ENCODE measurements at places on chromosomes 16 and 17. TPM values are rescaled to one million over a fixed set of nuclear protein-coding genes. Genes with fewer than 3 reads are reported as not detected.

Gene CSH2
- 1.8 TPM for total RNA-seq

DNA sequence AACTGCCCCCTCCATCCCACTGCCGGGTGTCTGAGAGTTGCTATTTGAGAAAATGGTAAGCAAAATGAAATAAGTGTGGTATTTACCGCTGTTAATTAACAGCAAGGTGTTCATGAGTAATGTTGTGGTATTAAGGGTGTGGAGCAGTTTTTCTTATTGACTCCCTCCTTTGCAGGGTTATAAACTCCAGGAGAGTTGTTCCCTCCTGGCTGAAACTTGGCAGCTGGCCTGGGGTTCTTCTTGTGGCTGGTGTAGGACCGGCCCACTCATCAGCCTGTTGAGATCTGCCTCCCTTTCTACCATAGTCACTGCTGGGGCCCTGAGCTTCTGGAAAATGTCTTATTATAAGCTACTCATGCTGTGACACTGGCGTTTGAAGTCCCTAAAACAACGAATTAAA, 128.6 kb downstream of the SOX9 start:
- DNase-seq: no peak

GRCh38 chr17:77792626-77793025, 165.9 kb upstream of the TNRC6C start:
- no peak for DNase-seq

GRCh38 chr17:7183433-7184090, 4.4 kb upstream of the ASGR1 start:
- no peak for DNase-seq

Gene TMEM238L
- not detected for total RNA-seq

DNA sequence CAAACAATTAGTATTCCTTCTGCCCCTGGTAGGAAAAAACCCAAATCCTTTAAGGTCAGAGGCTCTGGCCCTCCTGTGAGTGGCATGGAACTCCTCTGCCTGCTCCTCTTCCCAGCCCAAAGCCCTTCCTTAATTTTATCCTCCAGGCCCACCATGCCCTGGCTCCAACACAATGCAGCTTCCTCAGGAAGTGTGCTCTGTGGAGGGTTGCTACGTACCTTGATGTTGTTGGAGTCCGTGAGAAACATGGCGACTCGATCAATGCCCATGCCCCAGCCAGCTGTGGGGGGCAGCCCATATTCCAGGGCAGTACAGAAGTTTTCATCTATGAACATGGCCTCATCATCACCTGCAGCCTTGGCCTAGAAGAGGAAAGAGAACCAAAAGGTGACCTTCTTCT, 5.3 kb upstream of the ADAT1 start:
- DNase-seq: no peak

DNA sequence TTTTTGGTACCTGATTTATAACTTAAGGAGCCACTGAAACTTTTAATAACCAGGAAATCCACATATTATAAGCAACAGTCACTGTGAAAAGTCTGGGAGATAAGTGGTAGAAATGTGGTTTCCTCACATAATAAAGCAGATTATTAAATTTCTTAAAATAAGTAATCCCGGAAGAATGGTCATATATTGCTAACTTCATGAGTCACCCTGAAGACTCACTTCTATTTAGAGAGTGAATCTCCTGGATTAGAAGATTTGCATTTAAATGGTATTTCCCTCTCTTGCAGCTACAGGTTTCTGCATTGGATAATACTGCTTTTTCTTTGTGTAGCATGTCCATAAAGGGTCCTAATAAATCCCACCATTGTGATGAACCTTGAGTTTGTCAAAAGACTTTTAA, 1286.8 kb upstream of the CDH8 start:
- no peak for DNase-seq

Gene ZNF174
- total RNA-seq: 7.8 TPM

Gene SHISA6
- 29.5 TPM for total RNA-seq
